ENCODE measurements at places on chromosomes 6 and 20.

DNA sequence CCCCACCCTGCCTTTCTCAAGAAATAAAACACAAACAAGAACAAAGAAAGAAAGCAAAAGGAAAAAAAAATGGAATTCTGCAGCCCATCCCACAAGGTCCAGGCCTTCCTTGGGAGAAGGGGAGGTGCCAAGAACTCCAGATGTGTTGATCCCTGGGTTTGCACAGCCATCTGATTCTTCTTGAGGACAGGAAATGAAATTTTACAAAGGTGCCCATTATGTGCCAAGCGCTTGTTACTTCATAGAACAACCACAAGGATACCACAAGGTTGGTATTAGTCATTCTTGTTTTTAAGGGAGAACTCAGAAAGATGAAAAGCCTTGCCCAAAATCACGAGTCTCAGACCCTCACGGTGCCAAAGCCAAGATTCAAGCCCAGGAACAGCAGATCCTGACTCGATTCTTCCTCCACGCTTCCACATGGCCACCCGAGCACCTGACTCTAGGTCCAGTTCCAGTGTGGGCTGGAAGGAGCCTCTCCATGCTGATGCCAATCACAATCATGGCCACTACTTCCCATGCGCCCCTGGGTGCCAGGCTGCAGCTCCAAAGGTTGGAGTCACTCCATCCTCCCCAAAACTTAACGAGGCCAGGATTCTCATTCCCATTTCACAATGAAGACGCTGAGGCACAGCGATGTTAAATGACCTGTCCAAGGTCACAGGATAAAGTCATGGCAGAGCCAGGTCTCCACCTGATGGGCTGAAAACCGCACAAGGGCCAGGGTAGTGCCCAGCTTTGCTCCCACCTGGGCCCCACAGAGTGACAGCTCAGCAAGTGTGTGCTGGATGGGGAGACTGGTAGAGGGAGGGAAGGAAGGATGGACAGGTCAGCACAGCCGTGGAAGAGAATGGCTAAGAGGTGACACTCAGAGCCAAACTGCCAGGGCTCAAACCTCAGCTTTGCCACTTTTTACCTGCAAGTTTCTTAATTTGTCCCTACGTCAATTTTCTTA lies 66.7 kb upstream of the TOP1 start:
- DNase-seq: no peak

DNA sequence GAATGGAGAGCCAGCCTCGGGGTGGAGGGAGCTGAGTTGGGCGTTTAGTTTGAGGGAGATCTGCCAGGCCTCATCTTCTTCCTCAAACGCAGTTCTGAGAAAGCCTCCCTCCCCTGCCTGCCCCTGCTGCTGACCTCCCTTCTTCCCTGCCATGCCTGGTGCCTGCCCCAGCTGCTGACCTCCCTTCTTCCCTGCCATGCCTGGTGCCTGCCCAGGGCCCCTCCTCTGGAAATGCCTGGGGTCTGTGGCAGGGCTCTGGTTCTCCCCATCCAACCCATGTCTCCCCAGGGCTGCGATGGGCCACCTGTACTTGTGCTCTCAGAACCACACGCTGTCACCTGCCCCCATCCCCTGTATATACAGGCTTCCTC lies 114.6 kb downstream of the VEGFA start:
- DNase-seq: no peak

- DNase-seq: no peak
These were observed 6.1 kb downstream of the RPL10A start for GRCh38 chr6:35474131-35474941.

- DNase-seq: no peak
These were observed 101.0 kb upstream of the NXT1 start for GRCh38 chr20:23249541-23249940.

GRCh38 chr6:139623372-139623771 lies 248.9 kb upstream of the CITED2 start:
- DNase-seq: no peak

DNA sequence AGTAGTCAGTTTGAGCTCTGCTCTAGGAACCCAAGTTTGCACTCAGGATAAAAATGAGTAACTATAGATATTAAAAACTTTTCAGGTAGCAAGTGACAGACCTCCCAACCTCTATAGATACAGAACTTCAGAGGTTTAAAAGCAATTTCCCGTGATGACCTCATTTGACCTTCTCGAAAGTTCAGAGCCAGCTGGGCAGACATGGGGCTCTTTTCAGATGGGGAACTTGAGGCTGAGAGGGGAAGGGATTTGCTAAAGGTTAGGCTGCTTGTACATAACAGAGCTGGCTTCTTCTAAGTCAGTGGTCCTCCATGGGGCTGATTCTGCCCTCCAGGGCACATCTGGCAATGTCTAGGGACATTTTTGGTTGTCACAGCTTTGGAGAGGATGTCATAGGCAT lies 58.8 kb upstream of the ZNF831 start:
- DNase-seq: no peak

DNA sequence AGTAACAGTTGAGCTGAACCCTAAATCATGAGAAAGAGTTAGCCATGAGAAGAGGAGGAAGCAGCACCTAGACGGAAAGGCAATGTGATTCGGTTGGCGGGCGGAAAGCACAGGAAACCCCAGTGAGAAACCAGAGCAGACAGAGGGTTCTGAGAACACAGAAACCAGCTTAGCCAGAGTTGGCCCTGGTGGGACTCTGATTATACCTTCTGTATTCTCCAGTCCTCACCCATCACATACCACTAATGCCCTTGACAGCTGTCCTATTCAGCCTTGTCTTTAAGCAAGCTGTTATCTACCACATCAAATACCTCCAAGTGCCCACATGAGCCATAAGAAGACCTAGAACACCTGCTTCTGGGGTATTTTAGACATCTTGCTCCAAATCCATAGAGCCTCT lies 58.9 kb upstream of the LRRC1 start:
- DNase-seq: no peak

DNA sequence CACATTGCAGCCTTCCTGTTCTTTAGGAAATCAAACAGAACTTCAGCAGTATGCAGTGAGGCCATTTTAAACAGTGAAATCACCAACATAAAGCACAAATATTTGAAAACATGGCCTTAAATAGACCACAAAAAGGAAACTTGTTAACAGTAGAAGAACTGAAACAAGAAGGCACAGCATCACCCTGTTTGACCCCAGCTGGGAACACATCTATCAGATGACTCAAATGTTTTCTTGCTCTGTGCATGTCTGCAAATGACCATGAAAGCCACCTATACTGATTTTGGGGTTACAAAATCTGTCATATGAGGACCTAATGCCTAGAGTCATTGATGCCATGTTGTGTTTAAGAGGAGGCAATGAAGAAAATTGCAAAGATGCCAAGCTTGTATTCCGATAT lies 123.8 kb upstream of the ADGRF1 start:
- DNase-seq: peak; percentile 43

DNA sequence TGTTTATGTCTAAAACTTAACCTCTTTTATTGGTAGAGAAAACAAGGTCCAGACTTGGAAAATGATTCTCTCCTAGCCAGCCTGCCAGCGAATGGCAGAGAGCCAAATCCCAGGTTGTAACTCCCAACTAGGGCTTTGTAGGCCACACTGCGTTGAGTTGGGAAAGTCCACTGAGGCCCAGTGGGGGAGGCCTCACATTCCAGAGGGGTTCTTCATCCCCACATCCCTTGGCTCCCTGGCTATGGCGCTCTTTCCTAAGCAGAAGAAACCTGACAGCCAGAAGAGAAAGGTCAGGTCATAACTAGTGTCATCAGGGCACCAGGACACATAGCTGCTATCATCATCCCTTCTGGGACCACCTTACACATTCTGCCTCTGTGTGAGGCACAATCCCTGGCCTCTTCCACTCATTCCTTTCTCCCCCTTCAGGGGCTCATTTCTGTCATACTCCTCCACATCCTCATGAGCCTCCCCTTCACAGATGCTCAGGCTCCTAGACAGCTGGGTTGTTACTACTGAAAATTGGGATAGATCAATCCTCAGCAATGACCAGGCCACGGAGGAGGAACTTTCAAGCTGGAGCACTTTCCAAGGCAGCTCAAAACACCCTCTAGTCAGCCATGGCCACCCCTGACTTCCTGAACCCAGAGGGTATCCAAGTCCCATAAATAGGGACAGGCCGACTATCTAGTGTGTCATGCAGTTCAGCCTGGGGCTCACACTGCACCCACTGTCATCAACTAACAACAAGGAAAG lies 48.6 kb downstream of the TCP11 start:
- peak; percentile 85 for DNase-seq

GRCh38 chr20:50111120-50111828 lies 1.7 kb downstream of the UBE2V1 start:
- peak; percentile 49 for DNase-seq

- no peak for DNase-seq
These were observed 273.5 kb downstream of the PKHD1 start for GRCh38 chr6:51813904-51814303.

GRCh38 chr6:163459007-163459406 lies 44.5 kb downstream of the QKI start:
- no peak for DNase-seq

DNA sequence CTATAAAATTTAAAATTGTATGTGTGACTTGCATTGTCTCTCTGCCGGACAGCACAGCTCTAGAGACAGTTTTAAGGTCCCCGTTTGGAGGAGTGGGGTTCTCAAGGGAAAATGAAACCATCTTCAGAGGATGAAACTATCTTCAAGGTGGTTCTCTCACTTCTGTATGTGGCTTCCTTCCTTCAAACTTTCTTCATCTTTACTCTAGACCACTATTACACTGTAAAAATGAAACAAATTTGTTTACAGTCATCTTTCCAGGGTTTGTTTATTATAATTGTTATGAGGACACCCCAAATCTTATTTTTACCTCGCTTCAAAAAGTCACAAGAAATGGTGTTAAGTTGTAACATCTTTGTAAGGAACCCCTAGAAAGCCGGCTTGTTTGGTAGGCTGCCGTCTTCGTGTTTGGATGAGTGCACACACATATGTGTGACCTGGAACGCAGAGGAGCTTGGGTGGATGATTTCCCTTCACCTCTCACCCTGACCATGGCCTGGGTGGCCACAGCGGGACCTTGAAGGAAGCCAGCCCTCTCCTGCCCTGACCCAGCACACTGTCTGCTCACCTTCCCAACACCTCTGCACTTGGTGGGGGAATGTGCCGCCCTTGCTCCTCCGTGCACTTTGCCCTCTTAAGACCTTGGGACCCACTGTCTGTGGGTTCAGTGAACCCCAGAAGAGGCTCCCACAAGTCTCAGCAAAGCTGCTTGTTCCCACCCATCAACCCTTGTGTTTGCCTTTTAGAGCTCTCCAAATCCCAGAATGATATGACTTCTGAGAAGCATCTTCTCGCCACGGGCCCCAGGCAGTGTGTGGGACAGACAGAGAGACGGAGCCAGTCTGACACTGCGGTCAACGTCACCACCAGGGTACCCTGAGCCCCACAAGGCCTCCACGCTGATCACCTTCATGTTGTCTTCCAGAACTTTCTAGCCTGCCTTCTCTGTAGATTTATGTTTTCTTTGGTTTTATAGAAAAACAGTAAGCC lies 67.8 kb downstream of the SYTL3 start:
- no peak for DNase-seq

- DNase-seq: peak; percentile 72
These were observed 212.0 kb upstream of the SGK1 start for GRCh38 chr6:134529921-134530320.
